EH (cell line): ENCODE measurements at places on chromosomes 4 and X.

DNA sequence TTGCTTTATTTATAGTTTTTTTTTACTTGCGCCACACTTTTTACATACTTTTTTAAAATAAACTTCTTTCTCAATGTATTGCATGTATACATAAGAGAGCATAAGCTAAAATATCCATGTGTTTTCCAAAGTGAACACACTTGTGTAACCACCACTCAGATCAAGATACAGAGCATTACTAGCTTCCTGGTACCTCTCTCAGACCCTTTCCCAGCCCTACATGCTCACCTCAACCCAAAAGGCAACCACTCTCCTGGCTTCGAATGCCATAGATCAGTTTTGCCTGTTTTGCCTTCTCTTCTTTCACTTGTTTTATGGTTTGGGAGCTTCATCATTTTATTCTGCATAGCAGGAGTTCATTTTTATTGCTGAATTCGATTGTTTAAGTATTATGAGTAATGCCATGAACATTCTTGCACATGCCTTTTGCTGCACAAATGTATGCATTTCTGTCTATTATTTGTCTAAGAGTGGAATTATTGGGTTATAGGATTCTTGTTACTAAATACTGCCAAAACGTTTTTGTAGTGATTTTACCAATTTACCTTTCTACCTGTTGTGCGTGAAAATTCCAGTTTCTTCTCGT is 45.9 kb upstream of the NUDT6 start:
- peak; percentile 68 for DNase-seq

DNA sequence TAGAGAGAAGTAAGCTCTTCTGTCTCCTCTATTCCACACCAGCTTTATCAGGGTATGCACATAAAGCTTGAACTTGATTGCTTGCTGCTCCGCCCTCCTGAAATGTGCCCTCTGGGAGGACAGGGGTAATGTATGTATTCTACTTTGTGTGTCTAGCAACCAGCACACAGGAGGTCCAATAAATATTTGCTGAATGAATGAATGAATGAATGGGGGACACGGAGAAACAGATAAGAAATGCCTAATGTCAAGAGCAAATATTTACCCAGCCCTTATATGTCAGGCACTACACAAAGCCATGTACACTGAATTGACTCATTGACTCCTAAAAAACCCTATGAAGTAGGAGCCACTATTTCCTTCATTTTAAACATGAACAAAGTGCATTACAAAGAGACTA is 2.3 kb upstream of the MSL3 start:
- DNase-seq, result no peak

DNA sequence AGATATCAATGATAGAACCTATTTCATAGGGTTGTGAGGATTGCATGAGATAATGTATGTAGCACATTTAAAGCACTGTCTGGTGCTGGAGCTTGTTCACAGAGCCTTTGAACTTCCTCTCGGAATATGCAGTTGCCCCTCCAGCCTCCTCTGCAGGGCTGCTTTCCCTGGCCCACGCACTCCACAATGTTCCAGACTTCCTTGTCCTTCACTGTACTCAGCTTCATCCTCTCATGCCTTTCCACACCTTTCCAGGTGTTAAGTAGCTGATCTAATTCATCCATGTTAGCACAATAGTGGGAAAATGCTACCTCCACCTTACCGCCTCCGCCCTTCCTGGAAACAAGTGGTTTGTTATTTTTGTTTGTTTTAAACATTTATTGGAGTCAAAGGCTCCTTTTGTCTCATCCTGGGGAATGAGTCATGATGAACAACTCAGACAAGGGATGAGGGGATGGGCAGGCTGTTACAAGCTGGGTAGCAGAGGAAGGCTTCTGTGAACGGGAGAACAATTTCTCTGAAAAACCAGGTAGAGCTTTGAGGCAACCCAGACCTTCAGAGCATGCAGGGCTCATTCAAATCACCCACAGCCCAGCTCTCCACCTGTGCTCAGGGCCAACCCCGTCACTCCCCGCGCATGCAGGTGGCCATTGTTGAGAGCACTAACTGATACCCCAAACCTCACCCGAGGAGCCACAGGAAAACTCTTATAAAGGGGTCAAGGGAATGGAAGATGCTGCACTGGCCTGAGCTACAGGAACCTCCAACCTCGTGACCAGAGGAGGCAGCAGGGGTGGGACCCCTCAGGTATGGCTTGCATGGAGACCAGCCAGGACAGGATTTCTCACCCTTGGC is 84.9 kb upstream of the TBL1X start:
- DNase-seq, result peak; percentile 58

- no peak for DNase-seq
Measured at GRCh38 chr4:169818063-169818679, 60.4 kb upstream of the HPF1 start.

DNA sequence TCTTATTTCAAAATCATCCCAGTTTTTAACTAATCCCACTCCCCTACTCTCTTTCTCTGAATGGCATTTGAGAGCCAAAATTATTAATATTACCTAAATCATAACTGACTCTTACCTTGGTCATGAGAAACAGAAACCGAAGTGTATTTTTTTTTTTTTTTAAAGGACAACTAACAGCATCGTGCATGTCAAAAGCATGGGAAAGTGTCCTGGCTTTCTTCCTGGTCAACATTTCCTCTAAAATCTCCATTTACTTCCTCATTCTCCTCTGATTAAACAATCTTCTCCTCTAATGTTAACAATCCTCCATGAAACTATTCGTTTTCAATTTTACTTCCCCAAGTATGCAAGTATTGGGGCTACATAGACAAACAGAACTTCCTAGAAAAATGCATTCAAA is 2.1 kb upstream of the STS start:
- peak; percentile 62 for DNase-seq

GRCh38 chr4:91116861-91117260 is 989.7 kb downstream of the CCSER1 start:
- no peak for DNase-seq

GRCh38 chr4:83599183-83599582 is 63.3 kb downstream of the GPAT3 start:
- DNase-seq, result peak; percentile 63

GRCh38 chr4:89301003-89301402 is 6.6 kb downstream of the GPRIN3 start:
- no peak for DNase-seq

GRCh38 chrX:15207994-15208393 is 61.9 kb downstream of the ASB9 start:
- DNase-seq, result no peak

DNA sequence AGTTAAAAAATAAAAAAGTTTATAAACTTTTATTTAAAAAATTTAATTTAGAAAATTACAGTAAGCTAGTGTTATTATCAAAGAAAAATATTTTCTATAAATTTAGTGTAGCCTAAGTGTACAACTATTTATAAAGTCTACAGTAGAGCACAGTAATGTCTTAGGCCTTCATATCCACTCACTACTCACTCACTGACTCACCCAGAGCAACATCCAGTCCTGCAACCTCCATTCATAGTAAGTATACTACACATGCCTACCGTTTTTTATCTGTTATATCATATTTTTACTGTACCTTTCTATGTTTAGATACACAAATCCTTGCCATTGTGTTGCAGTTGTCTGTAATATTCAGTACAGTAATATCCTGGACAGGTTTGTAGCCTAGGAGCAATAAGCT is 129.0 kb upstream of the FAM47B start:
- peak; percentile 61 for DNase-seq

GRCh38 chrX:154542723-154543424 is 3.8 kb downstream of the G6PD start:
- DNase-seq, result no peak

DNA sequence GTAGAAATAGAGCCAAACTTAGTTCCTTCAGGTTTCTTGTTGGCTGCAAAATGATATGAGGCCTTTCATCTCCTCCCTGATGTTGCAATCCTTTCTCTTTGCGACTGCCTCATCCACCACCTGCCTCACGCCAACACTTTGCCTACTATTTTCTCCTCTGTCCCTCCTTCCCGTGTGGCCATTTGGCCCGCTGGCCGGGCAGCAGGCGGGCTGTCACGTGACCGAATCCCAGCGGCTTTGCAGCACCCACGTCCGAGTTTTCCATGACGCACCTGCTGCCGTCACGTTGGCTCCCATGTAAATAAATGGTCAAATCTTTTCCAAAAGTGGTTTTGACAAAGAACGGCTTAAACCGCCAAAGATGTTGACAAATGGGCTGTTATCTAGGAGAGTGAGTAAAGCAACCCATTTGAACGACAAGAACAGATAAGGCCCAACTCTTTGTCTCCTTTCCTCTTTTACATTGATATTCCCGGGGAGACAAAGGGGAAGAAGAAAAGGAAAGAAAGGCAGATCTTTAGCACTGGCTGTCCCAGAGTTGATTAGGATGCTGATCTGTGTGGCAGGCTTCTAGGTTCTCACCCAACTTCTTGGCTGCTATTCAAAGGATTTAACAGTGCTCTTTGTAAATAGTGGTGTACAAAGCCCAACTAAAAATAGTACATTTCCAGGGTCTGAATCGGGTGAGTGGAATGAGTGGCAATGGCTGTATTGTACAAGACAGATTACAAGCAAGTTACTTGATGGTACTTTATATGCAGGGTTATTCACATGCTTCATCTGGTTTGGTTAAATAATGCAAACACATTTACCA is 174.2 kb upstream of the JADE1 start:
- peak; percentile 34 for DNase-seq

- no peak for DNase-seq
Measured at GRCh38 chrX:23911126-23911835, 3.5 kb downstream of the CXorf58 start.

- peak; percentile 55 for DNase-seq
Measured at GRCh38 chr4:152243896-152244595, 291.8 kb downstream of the FBXW7 start.

- no peak for DNase-seq
Measured at GRCh38 chrX:108945883-108946523, 209.6 kb upstream of the IRS4 start.

- DNase-seq, result no peak
Measured at GRCh38 chr4:69649629-69650028, 3.4 kb downstream of the UGT2A1 start.

DNA sequence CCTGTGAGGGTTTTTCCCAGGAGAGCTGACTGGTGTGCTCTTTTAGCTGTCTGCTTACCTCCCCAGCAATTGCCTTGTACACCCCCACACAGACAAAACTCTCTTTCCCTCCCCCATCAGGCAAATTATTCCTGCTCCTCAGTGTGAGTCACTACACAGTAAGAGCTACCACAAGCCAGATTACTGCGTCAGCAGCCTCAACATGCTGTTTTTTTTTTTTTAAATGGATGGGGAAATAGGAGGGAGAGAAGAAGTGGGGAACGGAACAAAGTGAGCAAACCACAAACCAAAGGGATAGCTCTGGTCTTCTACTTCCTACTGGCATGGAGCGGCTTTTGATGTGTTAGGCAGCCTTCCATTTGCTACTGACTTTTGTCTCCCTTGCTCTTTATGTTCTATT is 107.5 kb upstream of the ACSL4 start:
- peak; percentile 92 for DNase-seq

- DNase-seq, result no peak
Measured at GRCh38 chr4:108681321-108681809, 31.0 kb downstream of the OSTC start.

DNA sequence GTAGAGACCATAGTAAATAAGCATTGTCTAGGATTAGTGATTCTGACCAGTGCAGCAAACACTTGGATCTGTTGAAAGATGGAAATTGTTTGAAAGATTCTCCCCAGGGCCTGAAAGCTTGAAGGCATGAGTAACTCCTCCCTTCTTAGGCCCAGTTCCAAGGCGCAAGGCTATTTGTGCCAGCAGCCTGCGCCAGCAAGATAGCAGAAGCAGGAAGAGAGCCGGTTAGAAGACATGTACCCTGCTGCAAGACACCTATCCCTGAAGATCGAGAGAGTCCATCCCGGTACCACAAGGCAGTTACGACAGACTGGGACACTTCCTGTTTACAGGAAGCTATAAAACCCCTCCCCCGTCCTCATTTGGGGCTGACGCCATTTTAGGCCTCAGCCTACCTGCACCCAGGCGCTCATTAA is 72.4 kb upstream of the JADE1 start:
- DNase-seq, result no peak

DNA sequence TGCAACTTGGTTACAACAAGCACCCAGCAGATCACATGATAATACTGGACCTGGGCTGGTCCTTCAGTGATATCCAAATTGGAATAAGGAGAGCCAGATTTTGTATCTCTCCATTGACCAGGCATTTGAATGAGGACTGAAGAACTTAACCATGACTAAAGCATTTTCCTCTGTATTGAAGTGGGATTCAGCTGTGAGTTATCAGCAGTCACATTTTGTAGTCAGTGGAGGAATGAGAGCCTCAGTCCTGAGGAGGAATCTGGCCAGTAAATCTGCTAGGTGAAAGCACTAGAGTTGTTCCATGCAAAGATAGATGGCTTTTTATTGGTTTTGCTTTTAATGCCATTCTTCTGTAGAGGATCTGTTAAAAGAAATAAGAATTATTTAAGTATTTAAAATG is 1506.0 kb downstream of the PCDH7 start:
- no peak for DNase-seq

DNA sequence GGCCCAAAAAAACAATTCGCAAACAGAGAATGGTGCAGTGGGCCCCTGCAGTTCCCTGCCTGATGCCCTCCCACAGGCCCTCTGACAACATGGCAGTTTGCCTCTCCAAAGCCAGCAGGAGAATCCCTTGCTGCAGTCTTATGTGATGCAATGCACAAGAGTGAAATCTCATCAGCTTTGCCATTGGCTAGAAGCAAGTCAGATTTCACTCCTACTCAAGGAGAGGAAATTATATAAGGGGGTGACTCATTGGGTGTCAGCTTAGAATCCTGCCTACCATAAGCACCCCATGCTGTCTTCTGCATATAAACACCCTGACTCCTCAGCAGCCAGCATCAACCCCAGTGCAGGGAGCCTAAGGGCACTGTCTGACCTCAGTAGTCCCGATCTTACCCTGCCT is 157.3 kb upstream of the LDB2 start:
- DNase-seq, result peak; percentile 94

DNA sequence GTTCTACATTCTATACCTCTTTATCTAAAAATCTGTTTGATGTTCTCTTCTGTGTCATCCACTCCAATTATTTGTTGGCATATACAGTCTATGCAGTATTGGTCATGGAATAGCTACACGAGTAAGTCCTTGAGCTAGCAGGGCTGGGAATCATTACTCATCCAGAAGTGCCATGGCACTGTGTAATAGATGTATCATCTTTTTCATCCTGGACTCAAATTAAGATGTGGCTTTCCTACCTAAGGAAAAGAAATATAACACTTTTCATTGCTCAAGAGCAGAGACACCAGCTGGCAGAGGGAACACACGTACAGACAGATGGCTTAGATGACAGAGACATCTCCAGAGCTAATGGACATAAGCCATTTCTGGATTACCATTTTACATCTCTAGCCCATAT is 159.8 kb downstream of the FAM13A start:
- DNase-seq, result peak; percentile 18

GRCh38 chr4:108135549-108136209 is 33.1 kb downstream of the LEF1 start:
- DNase-seq, result no peak

DNA sequence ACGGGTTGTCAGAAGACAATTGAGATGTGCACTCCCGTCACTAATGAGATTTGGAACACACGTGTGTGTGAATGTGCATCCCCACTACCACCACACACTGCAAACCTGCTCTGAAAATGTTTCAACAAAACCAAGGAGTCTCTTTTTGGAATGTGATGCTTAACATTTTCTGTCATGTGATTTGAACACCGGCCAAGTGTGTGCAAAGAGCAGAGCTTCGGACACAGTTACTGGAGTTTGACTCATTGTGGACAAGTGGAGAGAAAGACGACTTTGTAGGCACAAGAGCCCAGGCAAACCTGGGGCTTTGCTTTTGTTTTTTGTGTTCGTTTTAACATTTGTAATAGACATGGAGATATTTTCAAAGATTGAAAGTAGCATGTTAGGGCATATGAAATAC is 49.2 kb downstream of the CCKAR start:
- DNase-seq, result peak; percentile 54

- no peak for DNase-seq
Measured at GRCh38 chrX:8310409-8310808, 139.3 kb upstream of the VCX2 start.
